ENCODE measurements at places on chromosomes 7 and 10.

DNA sequence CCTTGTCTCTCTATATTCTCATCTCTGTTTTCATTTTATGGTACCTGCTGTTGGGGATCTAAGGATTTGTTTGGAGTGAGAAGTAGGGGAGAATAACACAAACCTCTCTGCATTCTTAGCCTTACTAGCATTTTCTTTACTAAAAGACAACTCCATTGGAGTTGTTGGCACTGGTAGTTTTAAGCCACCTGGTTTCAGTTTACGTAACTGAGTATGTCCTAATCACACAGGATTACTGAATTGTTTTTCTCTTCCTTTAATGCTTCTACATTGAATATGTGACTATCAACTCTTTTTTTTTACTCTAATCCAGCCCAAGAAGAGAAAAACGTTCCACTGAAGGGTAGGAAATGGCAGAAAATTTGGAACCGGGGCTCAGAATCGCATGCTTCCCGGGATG is 30.0 kb upstream of the TRIL start:
- peak; percentile 52 for DNase-seq

GRCh38 chr10:64484811-64485330 is 963.7 kb downstream of the REEP3 start:
- DNase-seq, result no peak

- DNase-seq, result peak; percentile 83
Observed at GRCh38 chr10:24694086-24694485, 29.6 kb downstream of the ARHGAP21 start.

GRCh38 chr10:30493609-30494530 is 59.9 kb downstream of the MAP3K8 start:
- peak; percentile 56 for DNase-seq

- peak; percentile 98 for DNase-seq
Observed at GRCh38 chr10:104300002-104300735, 31.2 kb downstream of the GSTO2 start.
